Vagina (tissue), 2 donors: ENCODE measurements at places on chromosomes 3 and 15. TPM values are rescaled to one million over a fixed set of nuclear protein-coding genes. Genes with fewer than 3 reads are reported as not detected.

PLSCR5 gene
- not detected for total RNA-seq

POPDC2 gene
- 3.4 TPM for total RNA-seq

GOLGA8J gene
- not detected for total RNA-seq

GPR62 gene
- not detected for total RNA-seq

CNOT10 gene
- total RNA-seq = 28.7 TPM

TMCC1 gene
- total RNA-seq = 16.7 TPM

TGM4 gene
- total RNA-seq = not detected

SSUH2 gene
- not detected for total RNA-seq

KIF7 gene
- total RNA-seq = 7.9 TPM

DNA sequence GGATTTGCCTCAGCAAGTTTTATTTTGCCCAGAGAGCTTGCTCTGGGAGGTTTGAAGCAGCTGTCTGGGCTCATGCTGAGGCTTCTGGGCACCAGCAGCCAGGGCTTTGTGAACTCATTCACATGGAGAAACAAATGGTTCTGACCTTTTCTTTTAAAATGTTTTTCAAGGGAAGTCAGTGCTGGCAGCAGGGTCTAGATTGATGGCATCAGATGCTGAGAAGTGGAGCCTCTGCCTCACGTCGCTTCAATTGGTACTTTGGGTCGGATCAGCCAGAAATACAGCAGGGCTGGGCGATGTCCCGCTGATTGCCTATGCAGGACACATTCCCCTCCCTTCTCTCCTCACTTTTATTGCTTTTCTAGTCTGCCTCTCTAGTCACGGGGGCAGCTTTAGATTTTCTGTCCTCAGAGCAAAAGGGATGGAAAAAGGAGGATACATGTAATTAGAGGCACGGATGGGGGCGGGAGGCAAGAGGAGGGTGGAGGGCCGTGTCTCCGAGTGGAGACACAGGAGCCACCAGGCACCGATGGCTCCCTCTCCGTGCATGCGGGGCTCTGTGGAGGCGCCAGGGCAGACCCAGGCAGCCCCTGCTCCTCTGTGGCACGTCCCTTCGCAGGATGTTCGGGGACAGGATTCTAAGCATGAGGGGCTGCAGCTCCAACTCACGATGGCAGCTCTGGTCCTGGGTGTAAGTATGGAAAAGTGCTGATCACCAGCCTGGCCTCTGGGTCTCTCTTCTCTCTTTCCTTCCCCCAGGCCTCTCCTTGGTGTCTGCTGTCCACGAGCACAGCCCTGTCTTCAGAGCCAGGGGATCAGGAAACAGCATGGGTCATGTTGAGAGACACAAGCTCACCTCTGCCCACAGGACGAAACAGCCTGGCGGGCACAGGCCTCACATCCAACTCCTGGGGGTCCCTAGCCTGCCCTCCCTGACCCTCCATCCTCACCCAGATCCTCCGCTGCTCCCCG, 116.1 kb downstream of the FAM43A start:
- DNase-seq = no peak

DNA sequence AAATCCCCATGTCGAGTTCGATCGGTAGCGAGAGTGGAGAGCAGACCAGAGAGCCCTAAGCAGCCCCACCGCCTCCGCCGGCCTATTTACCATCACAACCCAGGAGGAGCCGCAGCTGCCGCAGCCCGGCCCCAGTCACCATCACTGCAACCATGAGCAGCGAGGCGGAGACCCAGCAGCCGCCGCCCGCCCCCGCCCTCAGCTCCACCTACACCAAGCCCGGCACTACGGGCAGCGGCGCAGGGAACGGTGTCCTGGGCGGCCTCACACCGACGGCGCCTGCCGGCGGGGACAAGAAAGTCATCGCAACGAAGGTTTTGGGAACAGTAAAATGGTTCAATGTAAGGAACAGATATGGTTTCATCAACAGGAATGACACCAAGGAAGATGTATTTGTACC, 89.5 kb upstream of the TPM1 start:
- DNase-seq = no peak

DNA sequence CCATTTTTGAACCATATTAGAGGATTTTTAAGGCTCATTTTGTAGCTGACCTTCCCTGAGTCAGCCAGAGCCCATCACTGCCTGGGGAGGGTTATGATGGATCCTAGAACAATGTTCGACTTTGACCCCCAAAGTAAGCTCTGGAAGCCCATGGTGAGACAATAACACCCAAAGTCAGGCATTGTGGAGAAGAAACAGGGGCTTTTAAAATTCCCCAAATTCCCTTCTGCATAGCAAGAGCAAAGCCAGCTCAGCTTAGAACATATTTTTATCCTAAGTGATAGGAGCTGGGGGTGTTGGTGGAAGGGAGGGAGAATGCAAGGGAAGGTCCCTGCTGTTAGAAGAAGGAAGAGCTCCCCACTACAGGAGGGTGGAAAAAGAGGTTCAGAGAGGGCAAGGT, 4.0 kb downstream of the ITGA11 start:
- no peak for DNase-seq

- no peak for DNase-seq
These were observed 1.8 kb upstream of the ZMYND10 start for GRCh38 chr3:50347187-50347813.

- no peak for DNase-seq
These were observed 559.8 kb upstream of the CBLB start for GRCh38 chr3:106428565-106428994.

DNA sequence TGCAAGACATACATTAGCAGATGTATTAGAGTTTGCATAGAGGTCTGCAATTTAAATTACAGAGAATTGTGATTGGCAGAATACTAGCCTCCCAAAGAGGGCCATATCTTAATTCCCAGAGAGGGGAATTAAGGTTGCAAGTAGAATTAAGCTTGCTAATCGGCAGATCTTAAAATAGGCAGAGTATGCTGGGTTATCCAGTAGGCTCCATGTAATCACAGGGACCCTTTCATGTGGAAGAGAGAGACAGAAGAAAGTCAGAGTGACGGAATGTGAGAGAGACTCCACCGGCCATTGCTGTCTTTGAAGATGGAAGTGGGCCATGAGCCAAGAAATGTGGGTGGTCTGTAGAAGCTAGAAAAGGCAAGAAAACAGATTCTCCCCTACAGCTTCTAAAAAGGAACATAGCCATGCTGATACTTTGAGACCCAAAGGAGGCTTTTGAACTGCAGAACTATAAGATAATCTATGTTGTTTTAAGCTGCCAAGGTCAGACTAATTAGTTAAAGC, 38.8 kb downstream of the IMPG2 start:
- no peak for DNase-seq

- no peak for DNase-seq
These were observed 762.3 kb upstream of the ARPP21 start for GRCh38 chr3:34876997-34877396.

DNA sequence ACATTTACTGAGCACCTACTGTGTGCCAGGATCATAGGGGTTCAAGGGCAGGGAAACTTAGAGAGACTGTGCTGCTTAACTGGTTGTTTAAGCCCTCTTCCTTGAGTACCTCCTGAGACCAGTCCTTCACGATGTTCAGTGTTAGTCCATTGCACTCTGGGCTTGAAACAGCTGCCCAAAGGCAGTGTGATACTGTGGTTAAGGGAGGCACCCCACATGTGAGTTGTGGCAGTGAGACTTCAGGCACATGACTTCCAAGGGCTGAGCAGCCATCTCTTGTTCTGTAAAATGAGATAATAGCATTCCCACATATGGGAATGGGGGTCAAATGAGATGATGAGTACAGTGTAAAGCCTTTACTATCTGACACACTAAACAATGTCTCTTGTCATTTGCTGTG, 75.1 kb downstream of the LINGO1 start:
- no peak for DNase-seq

- no peak for DNase-seq
These were observed 5.6 kb downstream of the SERPINI1 start for GRCh38 chr3:167740961-167741587.

DNA sequence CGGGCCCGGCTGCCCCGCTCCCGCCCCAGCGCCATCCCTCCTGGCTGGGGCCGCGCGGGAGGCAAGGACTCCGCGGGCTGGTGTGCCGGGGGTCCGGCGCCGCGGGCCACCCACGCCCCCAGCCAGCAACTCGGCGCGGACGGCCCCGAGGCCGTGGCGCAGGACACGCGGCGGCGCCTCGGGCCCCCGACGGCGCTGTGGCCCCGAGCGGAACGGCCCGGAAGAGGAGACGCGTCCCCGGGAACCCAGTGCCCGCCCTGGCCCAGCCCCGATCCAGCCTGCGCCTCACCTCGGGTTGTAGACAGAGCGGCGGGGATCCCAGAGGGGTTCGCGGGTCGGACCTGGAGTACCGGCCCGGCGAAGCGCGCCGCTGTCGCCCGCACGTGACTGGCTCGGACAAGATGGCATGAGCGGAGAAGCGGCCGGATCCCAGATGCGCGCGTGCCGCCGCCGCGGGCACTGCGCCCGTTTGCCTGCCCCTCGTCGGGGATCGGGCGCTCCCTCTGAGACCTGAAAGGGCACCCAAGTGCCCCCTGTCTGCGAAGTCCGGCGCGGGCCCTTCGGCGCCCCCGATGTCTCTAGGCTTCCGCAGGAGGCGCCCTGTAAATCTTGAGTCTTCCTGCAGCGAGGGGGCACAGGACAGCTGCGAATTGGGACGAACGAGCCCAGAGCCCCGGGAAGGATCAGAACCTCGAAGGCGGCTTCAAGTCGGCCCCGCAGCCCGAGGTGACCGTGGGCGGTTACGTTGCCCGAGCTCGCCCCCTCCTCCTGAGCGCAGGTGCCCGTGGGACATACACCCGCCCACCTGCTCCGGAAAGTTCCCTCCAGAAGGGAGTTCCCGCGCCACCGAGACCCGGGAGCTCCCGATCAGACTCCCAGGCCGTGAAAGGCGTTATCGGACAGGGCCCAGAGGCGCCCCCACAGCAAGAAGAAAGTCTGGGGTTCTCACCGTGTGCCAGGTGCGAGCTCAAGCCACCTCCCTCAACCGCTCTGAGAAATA, 598 bp upstream of the SFMBT1 start:
- DNase-seq = no peak

DNA sequence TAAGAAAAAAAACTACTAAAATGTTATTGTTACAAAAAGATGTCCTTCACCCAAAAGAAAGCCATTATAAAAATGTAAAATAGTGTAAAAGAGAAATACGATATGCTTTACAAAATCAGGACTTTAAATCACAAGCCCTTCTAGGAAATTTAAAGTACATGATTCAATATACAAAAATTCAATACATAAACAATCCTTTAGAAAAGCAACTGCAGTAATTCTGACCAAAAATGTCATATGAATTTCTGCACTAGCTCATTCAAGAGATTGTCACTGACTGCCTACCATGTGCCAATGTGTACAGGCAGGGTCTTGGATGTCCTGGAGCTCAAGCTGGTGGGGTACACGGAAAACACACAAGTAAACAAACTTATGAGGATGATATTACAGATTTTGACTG, 2.5 kb downstream of the MORC1 start:
- DNase-seq = no peak

DNA sequence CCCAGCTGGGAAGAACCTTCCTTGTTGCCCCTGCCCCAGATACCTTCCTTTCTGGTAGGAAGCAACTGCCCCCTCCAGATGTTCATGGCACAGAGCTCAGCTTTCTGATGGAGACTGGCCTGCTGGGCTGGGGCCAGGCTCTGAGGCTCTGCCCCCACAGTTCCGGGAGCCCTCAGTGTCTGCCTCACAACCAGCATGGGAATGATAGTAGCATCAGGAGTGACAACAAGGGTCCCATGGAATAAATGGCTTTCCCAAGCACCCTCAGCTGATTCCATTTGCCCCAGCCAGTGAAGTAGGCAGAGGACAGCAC, 65.6 kb upstream of the IQSEC1 start:
- DNase-seq = no peak

DNA sequence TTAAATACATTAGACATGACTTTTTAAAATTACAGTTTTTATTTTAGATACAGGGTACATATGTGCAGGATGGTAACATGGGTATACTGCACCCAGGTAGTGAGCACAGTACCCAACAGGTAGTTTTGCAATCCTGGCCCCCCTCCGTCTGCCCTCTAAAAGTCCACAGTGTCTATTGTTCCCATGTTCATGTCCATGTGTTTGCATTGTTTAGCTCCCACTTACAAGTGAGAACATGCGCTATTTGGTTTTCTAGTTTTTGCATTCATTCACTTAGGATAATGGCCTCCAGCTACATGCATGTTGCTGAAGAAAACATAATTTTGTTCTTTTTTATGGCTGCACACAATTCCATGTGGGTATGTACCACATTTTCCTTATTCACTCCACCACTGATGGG, 23.8 kb downstream of the C3orf70 start:
- no peak for DNase-seq

DNA sequence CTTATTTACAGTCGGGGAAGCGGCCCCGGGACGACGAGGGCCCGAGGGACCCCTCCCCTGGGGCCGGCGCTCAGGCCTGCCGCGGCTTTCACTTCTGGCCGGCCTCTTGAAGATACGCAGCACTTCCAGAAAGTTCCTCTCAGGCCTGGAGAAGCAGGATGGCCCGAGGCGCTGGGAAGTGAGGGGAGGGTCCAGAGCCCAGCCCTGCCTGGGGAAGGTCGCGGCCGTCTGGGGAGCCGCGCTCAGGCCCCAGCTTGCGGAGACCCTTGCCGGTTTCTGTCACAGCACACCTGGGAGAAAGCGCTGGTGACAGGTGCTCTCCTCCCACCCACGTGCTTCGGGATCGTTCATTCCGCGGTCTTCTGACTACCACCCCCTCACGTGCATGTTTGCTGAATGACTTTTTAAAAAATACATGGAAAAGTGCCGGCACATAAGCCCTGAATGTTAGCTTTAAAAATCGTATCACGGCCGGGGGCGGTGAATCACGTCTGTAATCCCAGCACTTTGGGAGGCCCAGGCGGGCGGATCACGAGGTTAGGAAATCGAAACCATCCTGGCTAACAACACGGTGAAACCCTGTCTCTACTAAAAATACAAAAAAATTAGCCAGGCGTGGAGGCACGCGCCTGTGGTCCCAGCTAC, 727 bp upstream of the TM2D3 start:
- no peak for DNase-seq

- no peak for DNase-seq
These were observed 492.6 kb downstream of the RBMS3 start for GRCh38 chr3:29773481-29773880.
